ENCODE measurements at places on chromosomes 12 and 14.

DNA sequence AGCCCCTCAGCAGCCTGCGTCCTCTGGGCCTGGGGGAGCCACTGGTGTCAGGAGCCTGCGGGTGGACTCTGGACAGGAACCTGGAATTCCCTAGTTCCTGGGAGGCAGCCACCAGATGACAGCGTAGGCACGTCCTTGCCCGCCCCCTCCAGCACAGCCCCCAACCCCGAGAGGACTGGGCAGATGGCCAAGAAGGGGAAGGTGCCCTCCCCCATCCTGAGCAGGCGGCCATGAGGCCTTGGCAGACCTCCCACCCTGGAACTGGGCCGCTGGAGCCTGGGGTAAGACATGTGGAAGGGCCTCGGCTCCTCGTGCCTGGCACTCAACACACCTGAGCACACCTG lies 60.4 kb upstream of the FBRSL1 start:
- no peak for DNase-seq

DNA sequence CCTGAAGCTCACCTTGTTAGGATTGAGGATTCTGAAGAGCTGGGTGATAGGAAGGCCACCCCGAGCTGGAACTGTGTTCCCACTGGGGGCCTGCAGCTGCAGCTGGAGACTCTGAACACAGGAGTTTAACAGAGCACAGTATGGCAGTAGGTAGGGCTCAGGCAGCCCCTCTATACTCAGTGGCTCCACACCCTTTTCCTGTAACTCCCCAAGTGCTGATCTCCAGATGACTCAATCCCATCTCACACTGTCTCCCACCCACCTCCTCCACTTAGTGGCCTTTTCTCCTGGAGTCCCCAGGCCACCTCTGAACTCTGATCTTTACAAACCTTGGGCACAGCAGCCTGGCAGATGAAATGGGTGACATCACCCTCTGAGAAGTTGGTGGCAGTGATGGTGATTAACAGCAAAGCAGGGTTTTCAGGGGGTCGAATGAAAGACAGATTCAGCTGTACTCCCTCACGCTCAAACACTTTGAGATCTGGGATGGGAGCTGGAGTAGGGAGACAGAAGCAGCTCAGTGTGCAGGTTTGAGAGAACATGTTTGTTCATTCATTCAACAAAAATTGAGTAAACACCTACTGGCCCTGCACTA lies 4.0 kb downstream of the THTPA start:
- no peak for DNase-seq

DNA sequence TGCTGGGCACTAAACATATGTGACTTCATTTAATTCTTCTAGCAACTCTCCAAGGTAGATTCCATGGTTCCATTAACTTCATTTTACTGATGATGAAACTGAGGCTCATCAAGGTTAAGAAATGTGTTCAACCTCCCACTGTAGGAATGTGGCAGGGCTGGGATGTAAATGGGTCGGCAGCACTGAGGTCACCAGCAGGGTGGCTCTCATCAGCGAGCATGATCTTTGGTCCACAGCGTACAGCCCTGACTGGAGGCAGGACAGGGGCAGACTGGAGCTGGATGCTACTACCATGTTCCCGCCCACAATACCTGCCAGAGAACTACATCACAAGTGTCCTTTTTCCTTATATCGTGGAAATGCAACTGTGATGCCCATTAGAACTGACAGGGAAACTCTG lies 4.6 kb downstream of the APPL2 start:
- no peak for DNase-seq

GRCh38 chr14:103543721-103544387 lies 14.9 kb downstream of the TRMT61A start:
- DNase-seq, result no peak

DNA sequence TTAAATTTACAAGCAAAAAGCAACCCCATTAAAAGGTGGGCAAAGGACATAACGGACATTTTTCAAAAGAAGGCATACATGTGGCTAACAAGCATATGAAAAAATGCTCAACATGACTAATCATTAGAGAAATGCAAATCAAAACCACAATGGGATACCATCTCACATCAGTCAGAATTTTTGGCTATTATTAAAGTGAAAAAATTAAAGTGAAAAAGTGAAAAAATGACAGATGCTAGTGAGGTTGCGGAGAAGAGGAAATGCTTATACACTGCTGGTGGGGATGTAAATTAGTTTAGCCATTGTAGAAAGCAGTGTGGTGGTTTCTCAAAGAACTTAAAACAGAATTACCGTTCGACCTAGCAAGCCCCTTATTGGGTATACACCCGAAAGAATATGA lies 7.9 kb downstream of the OTOGL start:
- DNase-seq, result no peak
